ENCODE measurements at places on chromosomes 7 and 10.

- DNase-seq: no peak
These were observed 17.5 kb upstream of the JAKMIP3 start for GRCh38 chr10:132048294-132048667.

DNA sequence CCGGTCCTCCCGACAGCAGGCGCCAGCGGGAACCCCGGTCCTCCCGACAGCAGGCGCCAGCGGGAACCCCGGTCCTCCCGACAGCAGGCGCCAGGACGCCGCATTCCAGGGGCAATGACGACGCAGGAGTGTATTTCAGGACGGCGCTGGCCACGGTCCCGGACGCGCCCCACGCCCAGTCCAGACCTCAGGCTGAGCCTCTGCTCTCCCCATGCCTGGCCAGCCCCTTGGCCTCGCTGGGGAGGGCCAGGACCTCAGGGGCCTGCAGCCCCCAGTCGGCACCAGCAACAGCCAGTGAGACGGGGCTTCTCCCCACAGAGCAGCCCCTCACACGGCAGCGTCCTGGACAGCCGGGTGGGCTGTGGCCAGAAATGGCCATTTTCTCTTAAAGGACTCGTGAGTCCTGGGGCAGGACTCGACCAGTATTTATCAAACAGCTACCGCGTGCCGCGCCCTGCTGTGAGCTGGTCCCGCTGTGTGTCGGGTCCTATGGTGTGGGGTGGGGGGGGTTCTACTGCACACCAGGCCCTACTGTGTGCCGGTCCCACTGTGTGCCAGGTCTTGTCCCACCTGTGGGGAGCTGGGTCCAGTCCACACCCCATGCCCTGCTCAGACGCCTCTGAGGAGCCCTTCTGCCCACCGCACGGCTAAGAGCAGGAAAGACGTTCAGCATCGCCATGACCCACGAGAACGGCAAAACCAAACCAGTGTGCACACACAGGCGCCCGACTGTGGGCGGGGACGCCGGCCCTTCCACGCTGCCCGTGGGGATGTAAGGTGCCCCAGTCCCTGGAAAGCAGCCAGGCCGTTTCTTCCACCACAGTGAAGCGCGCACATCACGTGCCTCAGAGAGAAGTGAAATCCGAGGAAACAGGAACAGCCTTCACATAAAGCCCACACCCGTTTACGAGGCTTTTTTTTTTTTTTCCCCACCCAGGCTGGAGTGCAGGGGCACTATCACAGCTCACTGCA is 33.3 kb downstream of the GET4 start:
- DNase-seq: no peak

GRCh38 chr10:113301342-113301984 is 251.4 kb upstream of the HABP2 start:
- no peak for DNase-seq

DNA sequence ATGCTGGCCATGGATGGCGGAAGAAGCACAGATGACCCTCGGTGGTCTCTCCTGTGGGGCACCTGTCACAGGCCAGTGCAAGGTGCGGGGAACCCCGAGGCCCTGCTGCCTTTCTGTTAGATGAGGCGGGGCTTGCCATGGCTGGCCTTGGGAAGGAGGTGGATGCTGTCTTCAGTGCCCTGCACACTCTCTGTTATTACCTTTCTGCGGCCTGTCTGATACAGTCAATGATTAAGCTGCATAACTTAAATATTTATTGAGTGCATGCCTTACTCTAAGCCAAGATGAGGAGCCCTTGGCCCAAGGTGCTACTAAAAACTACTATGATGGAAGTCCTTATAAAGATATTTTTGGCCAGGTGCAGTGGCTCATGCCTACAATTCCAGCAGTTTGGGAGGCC is 36.7 kb upstream of the MNX1 start:
- no peak for DNase-seq

DNA sequence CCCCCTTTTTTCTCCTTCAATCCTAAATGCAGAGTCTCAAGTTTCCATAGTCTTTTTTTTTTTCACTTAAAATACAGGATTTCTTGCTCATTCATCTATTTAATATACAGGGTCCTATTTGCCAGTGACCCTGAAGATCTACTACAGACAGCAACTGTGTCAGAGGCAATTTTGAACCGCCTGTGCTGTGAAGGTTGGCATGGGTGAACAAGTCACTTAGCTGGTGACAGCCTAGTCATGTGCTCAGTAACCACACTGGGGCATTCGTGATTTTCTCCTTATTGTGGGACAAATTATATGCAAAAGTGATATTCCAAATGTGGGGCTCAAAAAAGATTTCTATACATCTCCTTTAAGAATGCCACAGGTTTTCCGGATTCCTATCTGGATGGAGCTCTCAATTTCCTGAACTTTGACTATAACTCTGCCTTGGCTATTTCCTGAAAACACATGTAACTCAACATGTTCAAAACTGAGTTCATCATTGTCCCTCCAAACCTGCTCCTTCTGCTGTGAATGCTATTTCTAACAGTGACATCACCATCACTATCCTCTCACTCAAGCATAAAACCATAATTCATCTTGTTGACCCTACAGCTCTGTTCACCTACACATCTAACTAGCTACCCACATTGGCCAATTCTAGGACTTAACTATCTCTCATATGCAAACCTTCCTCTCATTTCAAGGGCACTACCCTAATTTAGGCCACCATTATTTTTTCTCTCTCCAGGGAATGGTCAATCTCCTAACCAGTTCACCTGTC is 36.7 kb downstream of the CDK6 start:
- DNase-seq: no peak

GRCh38 chr10:70478191-70479164 is at the start of gene PALD1:
PALD1 (plus strand) TSS chr10:70478767; CDS start chr10:70525952, 47,185 bp downstream.
- no peak for DNase-seq

GRCh38 chr7:74371381-74372341 is 82.0 kb upstream of the GTF2IRD1 start:
- no peak for DNase-seq

DNA sequence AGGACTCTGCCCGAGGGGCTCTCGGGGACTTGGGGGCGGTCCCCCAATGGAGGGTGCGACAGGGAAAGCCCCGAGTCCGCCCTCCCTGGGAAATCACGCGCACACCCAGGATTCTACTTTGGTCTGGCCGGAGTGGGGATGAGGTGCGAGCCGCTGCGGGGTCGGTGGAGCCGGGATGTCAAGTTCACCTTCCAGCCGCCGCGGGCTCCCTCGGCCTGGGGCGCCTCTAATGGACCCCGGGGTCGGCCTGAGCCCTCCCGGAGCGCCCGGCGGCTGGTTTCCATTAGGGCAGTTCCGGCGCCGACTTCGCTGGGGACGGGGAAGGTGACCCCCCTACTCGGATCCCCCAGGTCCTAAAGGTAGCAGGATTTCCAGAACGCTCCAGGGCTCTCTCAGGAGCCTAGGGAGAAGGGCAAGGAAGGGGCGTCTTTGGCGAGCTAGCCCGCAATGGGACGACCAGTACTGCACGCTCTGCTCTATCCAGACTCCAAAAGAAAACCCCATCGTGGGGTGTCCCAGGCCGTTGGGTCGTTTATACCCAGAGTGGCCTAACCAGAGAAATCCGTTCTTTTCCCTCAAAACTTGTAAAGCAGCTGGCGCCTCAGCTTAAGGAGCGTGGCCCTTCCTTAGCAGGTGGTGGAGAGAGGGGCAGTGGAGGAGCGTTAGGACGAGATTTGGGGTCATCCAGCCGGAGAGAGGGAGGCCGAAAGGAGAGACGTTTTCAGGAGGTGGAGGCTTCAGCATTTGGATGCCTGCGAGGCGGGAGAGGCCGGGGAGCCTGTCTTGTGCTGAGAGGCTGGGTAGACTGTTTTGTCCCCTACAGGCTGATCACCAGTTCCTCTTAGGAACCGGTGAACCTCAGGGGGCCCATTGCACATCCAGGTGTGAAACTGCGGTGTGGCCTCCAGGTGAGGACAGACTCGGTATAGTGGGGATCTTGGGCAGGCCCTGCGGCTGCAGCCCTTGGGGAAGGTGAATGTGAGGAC is 860 bp upstream of the WDR86 start:
- no peak for DNase-seq

DNA sequence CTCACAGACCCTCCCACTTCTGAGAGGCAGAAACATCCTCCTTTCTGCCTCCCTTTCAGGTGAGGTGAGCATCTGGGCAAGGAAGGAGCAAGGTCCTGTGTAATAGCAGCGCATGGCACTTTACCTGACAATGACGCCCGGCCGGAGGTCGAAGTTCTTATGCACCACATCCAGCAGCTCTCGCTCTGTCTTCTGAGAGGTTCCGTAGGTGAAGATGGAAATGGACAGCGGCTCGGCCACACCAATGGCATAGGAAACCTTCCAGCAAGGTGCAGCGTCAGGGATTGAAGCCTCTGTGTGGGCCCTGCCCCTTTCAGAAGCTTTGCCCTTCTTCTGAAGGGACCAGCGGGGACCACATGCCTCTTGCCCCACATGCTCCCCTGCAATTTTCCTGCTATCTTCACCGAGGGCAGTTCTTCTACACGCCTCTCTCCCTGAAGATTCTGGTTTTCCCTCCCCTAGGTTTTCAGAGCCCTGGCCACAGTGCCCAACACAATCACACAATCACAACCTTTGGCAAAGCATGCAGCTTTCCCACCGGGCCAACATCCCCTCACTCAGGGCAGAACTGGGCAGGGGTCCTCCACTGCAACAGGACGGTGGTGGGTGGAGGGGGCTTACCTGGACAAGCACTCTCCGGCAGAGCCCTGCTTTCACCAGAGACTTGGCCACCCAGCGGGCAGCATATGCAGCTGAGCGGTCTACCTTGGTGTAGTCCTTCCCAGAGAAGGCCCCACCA is 14.9 kb downstream of the MAT1A start:
- no peak for DNase-seq

DNA sequence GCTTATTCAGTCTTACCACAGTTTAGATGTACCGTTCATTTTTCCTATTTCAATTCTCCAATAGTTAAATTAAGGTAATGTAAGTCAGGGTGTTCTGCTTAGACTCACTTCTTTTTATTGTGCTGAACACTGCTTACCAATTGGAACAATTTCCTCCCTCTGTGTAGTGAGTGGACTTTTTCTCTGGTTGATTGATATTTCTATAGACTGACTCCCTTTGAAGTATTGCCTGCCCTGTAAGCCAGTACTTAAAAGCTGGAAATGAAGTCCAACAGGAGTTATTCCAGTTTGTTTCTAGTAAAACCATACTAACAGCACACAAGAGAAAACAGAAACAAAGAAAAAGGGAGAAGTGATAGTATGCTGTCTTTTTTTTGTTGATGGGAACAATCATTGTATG is 1674.9 kb downstream of the REEP3 start:
- no peak for DNase-seq

- DNase-seq: no peak
These were observed 31.5 kb downstream of the CUL1 start for GRCh38 chr7:148729984-148730733.

- DNase-seq: no peak
These were observed 252.5 kb downstream of the RPS24 start for GRCh38 chr10:78286186-78286585.

DNA sequence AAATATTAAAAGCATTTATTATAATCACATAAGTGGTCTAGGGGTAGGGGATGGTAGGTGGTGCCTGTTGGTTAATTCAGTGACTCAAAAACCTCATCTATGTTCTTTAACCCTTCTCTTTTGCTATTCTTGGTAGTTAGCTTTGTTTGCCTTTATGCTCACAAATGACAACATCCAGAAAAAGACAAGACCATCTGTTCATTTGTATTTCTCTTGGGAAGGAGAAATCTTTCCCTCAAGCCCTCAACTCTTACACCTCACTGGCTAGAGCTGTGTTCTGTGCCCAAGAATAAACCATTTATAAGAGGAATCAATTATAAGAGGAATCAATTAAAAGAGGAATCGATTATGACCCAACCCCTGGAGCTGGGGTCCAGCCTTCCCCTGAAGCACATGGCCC is 10.8 kb upstream of the IFRD1 start:
- no peak for DNase-seq
